ENCODE measurements at places on chromosomes 7 and 10.

DNA sequence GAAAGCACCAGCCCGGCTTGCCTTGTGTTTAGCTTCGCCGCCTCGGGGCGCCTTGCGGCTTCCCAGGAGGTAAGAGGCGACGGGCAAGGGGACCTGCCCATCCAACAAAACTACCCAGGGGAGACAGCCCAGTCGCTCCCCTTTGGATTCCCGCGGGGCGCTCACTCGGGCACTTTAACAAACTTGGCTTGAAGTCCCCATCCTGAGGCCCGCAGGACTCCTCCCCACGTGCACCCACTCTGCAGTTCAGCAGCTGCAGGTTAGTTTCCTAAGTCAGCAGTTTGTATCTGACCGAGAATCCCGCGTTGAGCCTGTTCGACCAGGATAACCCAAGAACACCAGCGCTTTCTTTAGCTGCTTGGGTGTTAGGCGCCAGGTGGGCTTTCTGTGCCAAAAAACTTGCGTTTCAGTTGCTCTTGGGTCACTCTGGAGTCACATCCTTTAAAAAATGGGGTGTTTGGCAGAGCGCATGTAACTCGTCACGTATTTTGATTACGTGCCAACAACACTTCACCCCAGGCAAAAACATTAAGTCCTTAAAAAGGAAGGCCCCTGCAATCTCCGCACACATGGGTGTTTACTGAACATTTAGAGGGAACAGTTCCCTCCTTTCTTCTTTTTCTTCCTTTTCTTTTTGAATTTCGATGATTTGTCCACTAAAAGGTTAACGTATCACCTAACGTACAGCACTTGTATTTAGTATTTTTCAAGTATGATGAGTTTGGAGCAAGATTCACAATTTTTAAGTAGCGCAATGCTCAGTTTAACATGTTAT lies 876 bp downstream of the DNAH11 start:
- DNase-seq, result no peak

DNA sequence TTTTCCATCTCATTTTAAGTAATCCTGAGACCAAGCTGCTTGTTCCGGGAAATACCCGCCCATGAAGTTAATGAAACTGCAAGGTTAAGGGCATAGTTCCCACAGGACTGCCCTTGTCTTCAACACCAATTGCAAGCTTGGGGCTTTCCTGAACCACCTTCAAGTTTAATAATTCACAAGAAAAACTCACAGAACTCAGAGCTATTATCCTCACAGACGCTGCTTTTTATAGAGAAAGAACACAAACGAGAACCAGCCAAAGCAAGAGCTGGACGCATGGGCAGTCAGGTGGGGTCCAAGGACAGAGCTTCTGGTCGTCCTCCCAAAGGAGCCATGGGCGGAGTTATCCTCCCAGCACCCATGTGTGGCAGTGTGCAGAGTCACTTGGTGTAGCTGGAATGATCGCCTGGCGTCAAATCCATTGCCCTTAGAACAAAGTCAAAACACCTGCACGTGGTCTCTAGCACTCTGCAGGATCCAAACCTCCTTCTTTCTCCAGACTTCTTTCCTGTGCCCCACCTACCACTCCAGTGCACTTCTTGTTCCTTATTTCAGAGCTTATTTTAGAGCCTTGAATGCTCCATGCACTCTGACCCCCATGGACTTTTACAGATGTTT lies 56.7 kb downstream of the SNX10 start:
- DNase-seq, result no peak

GRCh38 chr7:117061751-117062150 lies 108.5 kb downstream of the ST7 start:
- DNase-seq, result no peak

DNA sequence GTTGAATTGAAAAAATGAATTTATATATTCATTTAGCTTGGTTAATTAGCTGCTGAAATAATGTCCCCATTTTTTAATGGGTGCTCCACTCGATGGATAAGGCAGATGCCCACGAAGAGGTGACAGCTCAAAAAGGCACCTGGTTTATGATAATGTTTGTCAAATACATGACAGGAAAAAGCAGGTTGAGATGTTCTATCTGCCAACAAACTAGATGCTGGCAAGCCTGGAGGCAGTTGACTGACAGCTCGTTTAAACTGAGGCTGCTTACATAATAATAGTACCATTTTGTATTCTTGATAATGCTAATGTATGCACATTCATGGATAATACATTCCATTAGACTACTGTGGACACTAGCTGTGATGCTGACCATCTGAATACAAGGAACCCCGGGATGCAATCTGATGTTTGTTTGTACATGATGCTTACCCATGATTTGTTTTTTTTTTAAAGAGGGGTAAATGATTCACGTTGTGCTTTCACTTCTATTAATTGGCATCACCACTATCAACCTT lies 69.0 kb upstream of the GPR158 start:
- DNase-seq, result no peak

DNA sequence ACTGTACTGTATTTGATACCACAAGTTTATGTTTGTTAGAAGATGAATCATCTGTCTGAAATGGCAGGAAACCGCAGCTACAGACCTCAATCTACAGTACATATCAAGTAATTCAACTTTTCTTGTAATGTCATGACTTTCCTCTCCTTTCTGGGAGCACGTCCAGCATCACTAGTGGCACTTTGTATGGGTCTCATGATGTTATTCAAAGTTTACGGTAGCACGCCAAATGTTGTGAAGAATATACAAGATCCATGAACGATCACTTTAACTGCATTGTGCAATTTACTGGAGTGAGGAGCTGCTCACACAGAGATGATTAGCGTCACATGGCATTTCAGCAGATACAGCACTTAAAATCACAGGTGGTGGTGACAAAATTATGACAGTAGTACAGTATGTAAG lies 257.8 kb upstream of the GNAI1 start:
- no peak for DNase-seq

- DNase-seq, result no peak
Observed at GRCh38 chr10:118259288-118259906, 82.7 kb downstream of the FAM204A start.

Measured in CD4-positive, CD25-positive, alpha-beta regulatory T cell (primary cell).